ENCODE measurements at places on chromosomes 4 and X.

GRCh38 chr4:166895771-166896170 is 338.5 kb downstream of the SPOCK3 start:
- no peak for DNase-seq

DNA sequence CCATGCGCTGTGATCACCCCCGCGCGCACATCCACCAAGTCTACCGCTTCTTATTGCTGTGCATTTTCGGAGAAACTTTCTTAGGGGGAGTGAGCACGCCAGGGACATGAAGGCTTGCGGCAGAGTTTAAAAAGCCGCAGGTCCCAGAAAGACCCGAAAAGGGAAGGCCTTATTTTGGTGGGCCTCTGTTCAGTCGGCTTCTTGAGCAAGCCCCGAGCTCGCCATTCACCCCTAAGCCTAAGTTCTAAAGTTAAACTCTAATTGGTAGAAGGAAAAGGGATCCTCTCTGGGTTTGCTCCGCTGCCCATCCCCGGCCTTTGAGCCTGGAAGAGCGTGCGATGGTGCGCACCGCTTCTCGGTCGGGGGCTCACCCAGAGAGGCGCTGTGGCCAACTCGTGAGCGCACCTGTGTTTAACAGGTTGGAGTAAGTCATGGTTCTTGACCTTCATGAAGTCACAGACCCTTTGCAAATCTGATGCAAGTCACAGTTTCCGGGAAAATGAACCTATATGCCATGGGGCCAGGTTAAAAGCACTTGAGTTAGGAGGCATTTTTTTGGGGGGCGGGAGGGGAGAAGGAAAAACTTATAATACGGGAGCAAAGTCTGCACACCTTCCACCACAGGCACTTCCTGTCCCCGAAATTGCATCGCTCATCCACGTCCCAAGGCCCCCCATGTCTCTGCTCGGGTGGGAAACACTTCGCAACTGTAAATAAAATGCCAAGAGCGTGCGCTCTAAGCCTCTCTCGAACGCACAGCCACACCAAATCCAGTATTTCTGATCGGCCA is 1.9 kb downstream of the PHOX2B start:
- no peak for DNase-seq

- no peak for DNase-seq
Observed at GRCh38 chrX:46791927-46792809, 33.2 kb upstream of the SLC9A7 start.

GRCh38 chr4:148443512-148444295 is 1.5 kb upstream of the NR3C2 start:
- peak; percentile 19 for DNase-seq

- DNase-seq = no peak
Observed at GRCh38 chr4:150906987-150907633, 108.0 kb downstream of the LRBA start.

- DNase-seq = no peak
Observed at GRCh38 chrX:18174971-18175370, 45.7 kb downstream of the BEND2 start.

DNA sequence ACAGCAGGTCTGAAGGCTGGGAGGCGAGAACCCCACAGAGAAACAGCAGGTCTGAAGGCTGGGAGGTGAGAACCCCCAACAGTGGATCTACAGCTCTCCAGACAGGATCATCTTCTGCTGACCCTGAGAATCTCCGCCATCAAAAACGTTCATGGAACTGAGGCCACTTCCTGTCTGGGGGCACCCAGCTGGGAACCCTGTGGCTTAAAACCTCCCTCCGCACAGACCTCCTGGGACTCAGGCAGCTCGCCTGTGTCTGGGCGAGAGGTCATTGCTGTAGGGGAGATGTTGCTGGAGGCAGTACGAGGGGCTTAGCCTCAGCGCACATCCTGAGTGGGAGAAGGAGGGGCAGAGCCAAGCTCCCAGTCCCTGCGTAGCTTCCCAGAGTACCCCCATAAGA is 15.1 kb upstream of the CLDN24 start:
- no peak for DNase-seq

DNA sequence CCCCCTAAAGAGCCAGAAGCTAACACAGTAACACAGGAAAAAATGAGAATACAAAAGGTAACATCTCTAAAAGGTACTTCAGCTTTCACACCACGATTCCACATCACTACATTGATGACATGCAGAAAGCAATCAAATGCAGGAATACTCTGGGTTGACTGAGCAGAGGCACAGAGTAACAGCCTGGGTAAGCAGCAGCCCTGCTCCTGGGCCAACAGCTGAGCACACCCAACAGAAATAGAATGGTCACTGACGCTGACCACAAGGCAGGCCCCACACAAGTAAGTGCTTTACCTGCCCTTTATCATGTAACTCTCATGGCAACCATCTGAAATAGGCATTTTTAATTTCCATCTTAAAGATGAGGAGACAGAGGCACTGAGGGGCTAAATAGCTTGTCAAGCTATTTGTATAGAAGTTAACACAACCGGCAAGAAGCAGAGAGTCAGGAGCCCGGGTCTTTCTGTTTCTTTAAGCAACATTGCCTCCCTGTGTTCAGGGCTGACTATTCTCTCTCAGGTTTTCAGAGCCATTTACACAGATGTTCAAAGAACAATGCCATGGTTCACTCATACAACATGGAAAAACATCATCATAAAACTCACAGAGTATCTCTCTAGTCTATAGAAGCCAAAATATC is 168.9 kb downstream of the ZNF674 start:
- no peak for DNase-seq

- DNase-seq = no peak
Observed at GRCh38 chr4:189176002-189176401, 764.7 kb upstream of the FRG1 start.

GRCh38 chr4:91829531-91829930 is 474.2 kb upstream of the GRID2 start:
- no peak for DNase-seq
